ENCODE measurements at places on chromosomes 5 and 9.

GRCh38 chr9:129245276-129245675 is 67.2 kb upstream of the IER5L start:
- no peak for DNase-seq

DNA sequence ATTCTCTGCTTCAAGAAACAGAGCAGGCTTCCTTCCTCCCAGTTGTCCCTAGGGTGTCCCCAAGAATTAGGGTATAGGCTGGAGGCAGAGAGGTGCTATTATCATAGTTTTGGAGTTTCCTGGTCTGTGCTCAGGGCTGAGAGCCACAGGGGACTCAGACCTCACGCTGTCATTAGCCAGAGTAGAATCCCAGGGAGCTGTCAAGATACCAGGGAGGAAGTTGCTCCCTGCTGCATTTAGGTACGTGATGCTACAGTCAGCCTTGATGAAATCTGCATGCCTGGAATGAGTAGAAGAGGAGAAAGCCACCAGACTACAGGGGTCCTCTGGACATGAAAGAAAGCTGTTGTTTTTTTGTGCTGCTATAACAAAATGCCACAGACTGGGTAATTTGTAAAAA is 273.2 kb downstream of the SH3GL2 start:
- DNase-seq = no peak

- no peak for DNase-seq
These were observed 303.2 kb downstream of the OSTF1 start for GRCh38 chr9:75391497-75391896.

DNA sequence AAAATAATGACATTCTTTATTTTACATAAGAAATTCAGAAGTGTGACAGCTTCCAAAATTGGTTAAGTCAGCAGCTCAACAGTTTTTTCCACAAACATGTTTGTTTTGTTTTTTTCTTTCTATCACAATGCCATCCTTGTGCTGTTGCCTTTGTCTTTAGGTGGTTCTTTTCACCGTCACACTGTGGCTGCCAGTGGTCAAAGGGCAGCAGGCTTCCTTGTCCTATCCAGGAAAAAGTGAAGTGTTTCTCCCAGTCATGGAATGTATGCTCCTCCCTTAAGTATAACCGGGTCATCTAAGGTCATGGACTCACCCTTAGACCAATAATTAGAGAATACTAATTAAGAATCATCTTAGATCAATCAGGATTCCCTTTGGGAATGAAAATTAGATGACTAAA is 87.4 kb downstream of the SREK1 start:
- no peak for DNase-seq

- no peak for DNase-seq
These were observed 73.5 kb downstream of the WWC1 start for GRCh38 chr5:168364750-168365550.
